ENCODE measurements at places on chromosomes 2 and 18. TPM values are rescaled to one million over a fixed set of nuclear protein-coding genes. Genes with fewer than 3 reads are reported as not detected.

- H3K27ac ChIP-seq, result peak overlapping the region; percentile 99
- no peaks in the 10 kb centered on the region for H3K27me3 ChIP-seq
- H3K4me3 ChIP-seq, result peak overlapping the region; percentile 93
- H3K36me3 ChIP-seq, result peaks cover 3% of the 10 kb centered on the region
- DNase-seq, result peak; percentile 75
- peaks cover 45% of the 10 kb centered on the region for H3K4me1 ChIP-seq
These were observed 1.5 kb upstream of the NR4A2 start for GRCh38 chr2:156333951-156334495.

The TXNDC2 gene
- total RNA-seq, result not detected

GRCh38 chr2:177211169-177211568 lies 1.4 kb upstream of the HNRNPA3 start:
- peak overlapping the region; percentile 94 for H3K4me3 ChIP-seq
- no peak for DNase-seq
- H3K27ac ChIP-seq, result peak overlapping the region; percentile 100
- peaks cover 45% of the 10 kb centered on the region for H3K4me1 ChIP-seq
- H3K36me3 ChIP-seq, result peaks cover 10% of the 10 kb centered on the region
- no peaks in the 10 kb centered on the region for H3K27me3 ChIP-seq

- no peak overlapping the region for H3K27ac ChIP-seq
- no peaks in the 10 kb centered on the region for H3K4me1 ChIP-seq
- no peaks in the 10 kb centered on the region for H3K36me3 ChIP-seq
- no peak for DNase-seq
- H3K27me3 ChIP-seq, result no peaks in the 10 kb centered on the region
These were observed 64.3 kb upstream of the ACSL3 start for GRCh38 chr2:222796413-222797103.

The STAT4 gene
- total RNA-seq, result 60.0 TPM

The RAB6D gene
- not detected for total RNA-seq

The CFC1 gene
- not detected for total RNA-seq

DNA sequence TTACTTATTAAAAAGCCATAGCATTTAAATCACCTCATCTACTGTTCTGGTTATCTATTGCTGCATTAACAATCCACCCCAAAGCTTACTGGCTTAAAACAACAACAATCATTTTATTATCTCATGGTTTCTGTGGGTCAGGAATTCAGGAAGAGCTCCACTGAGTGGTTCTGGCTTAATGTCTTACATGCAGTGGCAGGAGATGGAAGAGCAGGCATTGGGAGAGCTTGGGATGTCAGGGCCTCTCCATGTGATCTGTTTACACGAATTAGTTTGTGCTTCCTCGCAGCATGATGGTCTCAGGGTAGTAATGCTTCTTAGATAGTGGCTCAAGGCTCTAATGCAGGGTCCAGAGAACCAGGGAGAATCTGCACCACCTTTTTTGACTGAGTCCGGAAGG lies 14.4 kb upstream of the REL start:
- no peak for DNase-seq
- no peak overlapping the region for H3K4me3 ChIP-seq
- H3K27me3 ChIP-seq, result no peaks in the 10 kb centered on the region
- no peaks in the 10 kb centered on the region for H3K36me3 ChIP-seq
- peak overlapping the region; percentile 71 for H3K27ac ChIP-seq
- H3K4me1 ChIP-seq, result peaks cover 20% of the 10 kb centered on the region

DNA sequence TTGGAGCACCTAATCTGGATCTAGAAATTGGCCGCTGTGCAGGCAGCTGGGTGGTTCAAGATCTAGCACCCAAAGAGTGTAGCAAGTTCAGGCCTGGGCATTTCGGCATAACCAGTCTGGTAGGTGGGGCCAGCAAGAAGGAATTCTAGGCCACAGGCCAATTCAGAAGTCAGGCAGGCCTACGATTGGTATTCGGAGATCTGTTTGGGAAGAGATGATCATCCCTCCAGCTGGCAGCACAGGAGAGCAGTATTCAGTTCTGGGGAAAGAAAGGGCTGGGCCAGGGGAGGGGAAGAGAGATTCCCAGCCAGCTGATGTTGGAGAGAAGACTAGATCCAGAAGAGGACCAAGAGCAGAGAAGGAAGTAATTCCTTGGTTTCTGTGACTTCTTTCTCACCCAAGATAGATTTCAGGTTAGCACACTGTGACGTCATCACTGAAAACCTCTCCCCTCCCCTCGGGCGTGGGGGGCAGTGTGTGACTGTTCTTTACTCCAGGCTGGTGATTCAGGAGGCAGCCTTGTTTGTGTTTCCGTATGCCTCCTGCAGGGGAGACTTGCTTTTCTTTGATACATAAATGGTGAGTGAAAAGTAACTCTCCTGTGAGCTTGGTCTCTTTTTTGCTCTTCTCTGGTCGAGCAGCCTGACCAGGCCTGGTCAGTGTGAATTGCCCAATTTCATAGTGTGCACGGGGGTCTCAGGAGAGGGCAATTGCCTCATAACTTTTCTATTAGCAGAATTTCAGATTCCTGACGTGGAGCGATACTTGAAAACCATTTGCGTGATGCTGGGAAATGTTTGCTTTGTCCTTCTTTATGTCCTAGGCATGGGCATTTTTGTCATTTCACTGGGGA lies 61.1 kb downstream of the MEIS1 start:
- no peaks in the 10 kb centered on the region for H3K27me3 ChIP-seq
- H3K27ac ChIP-seq, result no peak overlapping the region
- no peak overlapping the region for H3K4me3 ChIP-seq
- no peaks in the 10 kb centered on the region for H3K4me1 ChIP-seq
- DNase-seq, result no peak
- no peaks in the 10 kb centered on the region for H3K36me3 ChIP-seq

All from CD4-positive, CD25-positive, alpha-beta regulatory T cell (primary cell).